ENCODE measurements at places on chromosomes 5 and 9.
A peak's percentile ranks its signal among the peaks of the same experiment; 100 is the strongest.

- no peak for DNase-seq
Measured at GRCh38 chr5:143445776-143446175, 42.3 kb upstream of the NR3C1 start.

DNA sequence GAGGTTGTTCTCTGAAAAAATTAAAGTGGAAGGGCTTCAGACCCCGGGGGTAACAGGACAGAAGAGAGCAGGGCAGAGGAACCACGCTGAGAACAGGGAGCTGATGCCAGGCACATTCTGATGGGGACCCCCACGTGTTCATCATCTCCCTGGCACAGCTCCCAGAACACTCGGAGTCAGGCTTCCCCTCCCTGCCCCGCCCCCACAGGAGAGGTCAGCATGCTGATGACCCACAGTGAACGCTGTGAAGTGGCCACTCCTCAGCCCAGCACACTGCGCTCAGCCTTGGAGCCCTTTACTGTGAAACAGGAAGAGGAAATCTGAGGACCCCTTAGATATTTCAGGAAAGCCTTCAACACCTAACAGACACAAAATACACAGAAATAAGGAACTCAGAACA is 16.4 kb downstream of the RETREG1 start:
- no peak for DNase-seq

- DNase-seq, result no peak
Measured at GRCh38 chr5:18305288-18305924, 671.1 kb downstream of the TAF11L14 start.

DNA sequence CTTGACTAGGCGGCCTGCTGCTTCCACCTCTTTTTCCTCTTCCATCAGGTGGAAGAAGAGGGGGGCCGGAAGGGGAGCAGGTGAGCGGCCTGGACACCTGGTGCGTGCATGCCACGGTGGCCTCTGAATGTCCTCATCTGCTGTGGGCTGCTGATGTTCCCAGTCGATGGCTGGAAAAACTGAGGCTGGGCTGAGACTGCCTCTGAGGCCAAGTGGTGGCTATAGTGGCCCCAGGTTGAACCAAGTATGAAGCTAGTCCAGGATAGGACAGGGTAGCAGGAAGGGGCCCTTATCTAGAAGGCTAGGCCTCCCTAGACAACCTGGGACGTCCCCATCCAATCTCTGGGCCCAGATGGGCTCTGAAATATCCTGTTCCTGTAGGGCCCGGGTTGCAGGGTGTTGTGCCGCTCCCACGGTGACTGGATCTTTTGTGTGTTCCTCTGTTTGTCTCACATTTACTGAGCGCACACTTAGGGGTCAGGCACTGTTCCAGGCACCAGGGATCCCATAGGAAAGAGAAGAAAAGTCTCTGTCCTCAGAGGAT is 753 bp upstream of the NR5A1 start:
- no peak for DNase-seq

- no peak for DNase-seq
Measured at GRCh38 chr5:41858890-41859289, 11.3 kb downstream of the OXCT1 start.

DNA sequence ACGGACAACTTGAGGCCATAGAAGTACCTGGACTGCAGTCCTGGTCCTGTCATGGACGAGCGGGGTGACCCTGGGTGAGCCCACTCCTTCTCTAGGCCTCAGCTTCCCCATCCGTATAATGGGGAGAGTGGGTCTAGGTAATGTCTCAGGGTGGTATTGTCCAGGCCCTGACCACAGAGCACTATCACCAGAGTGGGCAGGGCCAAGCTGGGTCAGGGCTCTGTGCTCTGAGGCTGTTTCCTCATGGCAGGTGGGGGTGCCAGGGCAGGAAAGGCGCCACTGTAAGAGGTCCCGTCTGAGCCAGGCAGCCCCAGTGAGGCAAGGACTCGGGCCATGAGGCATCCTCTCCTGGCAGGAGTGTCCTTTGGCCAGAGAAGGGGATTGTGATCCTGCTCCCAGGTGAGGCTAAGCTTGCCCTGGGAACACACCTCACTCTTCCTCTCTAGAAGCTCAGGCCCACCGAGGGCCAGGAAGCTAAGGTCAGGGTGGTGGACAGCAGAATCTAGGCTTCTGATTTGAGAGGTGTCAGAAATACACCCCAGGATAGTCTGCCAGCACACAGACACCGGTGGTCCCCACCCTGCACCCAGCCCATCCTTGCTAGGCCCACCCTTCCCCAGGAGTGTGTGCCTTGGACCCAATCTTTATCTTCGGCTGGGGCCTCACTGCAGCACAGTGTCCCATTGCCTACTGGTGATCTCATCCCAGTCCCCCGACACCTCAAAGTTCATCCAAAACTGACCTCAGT is 1.5 kb upstream of the MYOZ3 start:
- no peak for DNase-seq

DNA sequence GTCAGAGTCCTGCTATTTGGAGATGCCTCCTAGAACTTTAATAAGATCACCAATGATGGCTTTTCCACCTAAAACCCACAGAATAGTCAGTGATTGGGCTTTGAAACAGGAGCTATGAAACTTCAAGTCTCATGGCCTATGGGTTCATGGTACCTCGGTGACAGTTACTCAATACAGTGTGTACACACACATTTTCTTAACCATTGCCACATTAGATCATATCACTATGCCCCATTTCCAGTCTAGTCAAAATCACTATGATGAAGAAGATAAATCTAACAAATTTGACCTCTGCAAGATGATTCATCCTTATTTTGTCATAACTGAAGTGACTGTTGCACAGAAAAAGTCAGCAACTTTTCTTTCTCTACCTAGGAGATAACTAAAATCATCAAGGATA is 86.8 kb upstream of the OR13F1 start:
- no peak for DNase-seq

- DNase-seq, result no peak
Measured at GRCh38 chr5:11121885-11122284, 360.9 kb upstream of the DAP start.

GRCh38 chr5:142478113-142478512 is 153.3 kb upstream of the SPRY4 start:
- DNase-seq, result no peak

- DNase-seq, result no peak
Measured at GRCh38 chr9:81032831-81033230, 656.5 kb downstream of the TLE1 start.

DNA sequence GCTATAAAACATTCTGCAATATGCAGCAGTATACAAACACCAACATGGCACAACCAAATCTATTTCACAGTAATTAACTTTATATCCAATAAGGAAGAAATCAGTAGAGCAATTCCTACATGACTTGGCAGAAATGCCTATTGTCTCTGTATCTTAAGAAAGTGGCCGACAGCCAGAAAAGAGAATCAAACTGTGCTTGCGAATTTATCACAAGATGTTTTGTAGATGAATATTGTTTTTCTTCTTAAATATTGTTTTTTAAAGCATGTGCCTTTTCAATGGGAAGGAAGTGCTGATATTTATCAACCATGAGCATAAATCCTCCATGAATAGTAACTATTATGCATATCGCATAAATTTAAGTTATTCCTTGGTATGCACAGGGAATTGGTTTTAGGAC is 501.7 kb upstream of the DMAC1 start:
- DNase-seq, result no peak

- no peak for DNase-seq
Measured at GRCh38 chr9:133638711-133639110, 2.5 kb downstream of the DBH start.

DNA sequence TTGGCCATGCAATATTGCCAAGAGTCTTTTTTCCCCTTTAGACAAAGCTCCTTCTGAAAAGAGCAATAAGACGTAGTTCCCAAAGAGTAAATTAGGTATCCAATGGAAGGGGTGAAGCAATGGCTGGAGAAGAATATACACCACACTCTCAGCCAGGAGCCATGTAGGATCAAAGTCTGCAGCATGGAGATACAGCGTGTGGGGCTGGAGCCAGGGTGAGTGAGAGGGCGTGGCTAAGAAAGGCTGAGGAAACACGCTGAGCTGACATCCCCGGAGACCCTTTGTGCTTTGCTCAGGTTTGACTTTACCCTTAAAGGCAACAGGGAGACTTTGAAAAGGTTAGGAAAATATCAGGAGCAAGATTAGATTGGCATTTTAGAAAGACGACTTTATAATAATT is 87.1 kb upstream of the ELL2 start:
- no peak for DNase-seq

DNA sequence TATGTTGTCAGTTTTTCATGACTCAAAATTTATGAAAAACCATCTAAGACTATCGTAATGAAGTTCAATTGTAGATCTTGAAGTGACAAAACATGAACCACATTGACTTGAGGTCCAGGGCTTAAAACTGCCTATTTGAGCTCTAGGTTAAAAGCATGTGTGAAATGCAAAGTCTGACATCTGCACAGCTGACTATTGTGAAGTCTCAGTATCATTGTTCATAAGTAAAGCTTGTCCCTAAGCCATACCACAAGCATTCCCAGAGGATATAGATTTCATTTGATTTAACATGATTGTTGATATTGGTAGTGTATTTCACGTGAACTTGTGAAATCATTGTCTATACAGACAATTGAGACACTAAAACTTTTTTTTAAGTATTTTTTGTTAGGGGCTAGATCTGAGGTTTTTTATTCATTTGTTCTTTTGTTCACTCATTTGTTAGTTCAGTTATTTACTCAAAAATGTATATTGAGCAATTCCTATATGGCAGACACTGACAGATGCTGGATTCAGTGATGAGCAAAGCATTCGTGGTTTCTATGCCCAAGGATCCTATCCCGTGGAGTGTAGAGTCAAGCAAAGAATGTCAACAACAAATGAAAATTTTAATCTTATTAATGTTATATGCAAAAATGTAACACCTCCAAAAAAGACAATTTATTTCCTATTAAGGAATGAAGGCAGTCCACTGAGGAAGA is 485.2 kb downstream of the RAB3C start:
- no peak for DNase-seq

GRCh38 chr9:127858041-127858512 is 3.6 kb upstream of the ENG start:
- DNase-seq, result peak; percentile 53

DNA sequence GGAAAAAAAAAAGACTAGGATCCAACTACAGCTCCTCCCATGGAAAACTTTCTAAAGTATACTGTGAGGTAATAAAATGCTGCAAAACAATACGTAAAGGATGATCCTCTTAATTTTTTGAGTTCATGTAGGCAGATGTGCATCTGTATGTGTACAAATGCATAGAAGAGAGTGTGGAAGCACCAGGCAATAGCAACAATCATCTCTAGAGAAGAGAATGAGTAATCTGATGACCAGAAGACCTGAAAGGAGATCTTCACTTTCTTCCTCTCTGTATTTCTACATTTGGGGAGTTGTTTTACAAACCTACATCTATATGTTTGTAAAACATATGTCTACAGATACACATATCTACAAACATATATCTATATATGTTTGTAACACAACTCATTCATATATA is 29.3 kb upstream of the SPDL1 start:
- no peak for DNase-seq

GRCh38 chr5:82375488-82376244 is 97.5 kb upstream of the RPS23 start:
- no peak for DNase-seq

DNA sequence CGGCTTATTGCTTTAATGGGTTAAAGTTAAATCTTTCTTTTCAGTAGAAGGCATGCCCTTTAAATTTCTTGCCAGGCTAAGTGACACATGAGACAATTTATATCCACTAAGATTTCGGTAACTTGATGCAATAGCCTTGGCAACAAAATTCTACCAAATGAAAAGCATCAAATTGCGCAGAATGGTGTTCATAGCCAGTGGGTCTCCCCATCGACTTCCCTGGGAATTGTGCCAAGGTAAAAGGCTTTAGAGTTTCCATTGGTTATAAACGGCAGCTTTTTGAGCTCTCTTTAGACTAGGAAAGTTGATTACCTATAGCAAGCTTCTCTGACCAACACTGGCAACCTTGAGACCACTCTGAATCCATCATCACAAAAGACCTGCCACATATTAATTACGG is 358.4 kb downstream of the ARRDC3 start:
- DNase-seq, result no peak

GRCh38 chr5:108743319-108743718 is 4.4 kb upstream of the FER start:
- DNase-seq, result no peak

- no peak for DNase-seq
Measured at GRCh38 chr9:7592321-7593316, 207.0 kb downstream of the DMAC1 start.

DNA sequence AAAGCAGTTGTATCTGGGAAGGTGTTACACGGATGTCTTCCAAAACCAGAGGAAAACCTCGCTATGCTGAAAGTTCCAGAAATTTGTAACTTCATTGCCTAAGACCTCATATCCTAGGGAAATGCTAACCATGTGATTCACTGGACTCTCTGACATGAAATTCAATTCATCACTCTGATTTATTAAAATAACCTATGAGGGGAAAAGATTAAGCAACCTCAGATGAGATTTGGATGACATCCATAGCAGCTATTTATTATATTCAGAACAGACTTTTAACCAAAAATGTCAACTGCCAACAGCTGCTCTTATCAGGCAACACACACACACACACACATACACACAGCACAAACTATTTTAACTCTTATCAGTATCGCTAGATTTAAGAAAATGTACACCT is 1006.4 kb upstream of the CTNND2 start:
- DNase-seq, result no peak

GRCh38 chr5:74575741-74576538 is 64.6 kb downstream of the ENC1 start:
- no peak for DNase-seq

DNA sequence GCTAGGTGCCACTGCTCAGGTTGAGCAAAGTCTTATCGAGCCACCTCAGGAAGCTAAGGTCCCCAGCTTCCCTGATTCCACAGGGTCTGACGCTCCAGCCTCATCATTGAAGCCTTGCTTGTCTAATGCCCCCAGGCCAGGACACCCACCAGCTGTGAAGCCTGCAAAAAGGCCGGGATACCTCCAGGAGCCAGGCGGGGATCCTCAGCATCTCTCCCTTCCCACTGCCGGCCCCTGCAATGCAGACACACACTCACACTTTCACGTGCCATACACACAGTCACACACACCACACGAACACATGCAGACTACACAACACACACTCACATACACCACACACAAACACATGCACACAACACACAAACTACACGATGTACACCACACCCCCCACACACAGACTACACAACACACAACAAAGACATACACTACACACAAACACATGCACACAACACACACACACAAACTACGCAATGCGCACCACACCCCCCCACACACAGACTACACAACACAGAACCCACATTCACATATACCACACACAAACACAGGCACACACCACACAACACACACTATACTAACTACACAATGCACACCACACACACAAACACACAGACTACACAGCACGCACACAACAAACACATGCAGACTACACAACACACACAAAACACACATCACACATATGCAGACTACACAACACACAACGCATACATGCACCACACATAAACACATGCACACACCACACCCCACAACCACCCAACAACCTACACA is 17.8 kb upstream of the S1PR3 start:
- no peak for DNase-seq

DNA sequence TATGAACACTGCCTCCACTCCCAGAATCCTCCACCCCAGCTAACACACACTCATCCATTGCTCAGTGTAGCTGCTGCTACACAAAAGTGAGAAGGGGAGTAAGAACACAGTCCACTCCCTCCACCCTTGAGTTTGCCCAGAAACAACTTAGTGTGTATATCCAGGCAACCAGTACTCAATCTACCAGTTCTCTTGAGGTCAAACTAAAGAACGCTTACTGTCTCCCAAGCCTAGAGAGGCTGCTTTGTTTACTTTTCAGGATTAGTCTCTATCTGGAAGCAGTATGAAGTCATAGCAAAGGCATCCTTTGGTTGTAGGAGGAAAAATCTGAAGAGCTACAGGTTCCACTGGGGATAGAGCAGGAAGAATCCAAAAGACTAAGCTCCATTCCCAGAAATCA is 296.3 kb downstream of the KCNN2 start:
- no peak for DNase-seq
